ENCODE measurements at places on chromosomes 3 and 15.

- DNase-seq, result peak; percentile 24
These were observed 232.0 kb upstream of the IGF1R start for GRCh38 chr15:98416222-98416855.

GRCh38 chr3:180188512-180189309 is 152.0 kb upstream of the PEX5L start:
- no peak for DNase-seq

DNA sequence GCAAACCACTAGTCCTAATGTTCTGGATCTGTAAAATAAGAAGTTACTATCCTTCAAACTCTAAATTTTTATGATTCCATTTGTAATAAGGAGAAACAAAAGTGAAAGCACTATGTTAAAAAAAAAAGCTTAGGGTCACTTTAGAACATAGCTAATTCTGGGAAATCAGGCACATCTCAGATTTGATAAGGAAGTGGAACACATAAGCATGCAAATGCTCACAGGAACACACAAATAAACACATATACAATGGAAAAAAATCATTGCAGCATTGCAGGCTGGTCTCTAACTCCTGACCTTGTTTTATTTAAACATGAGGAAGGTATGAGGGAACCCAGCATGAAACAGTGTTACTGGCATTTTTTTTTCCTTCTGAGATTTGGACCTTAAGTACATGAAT is 63.2 kb upstream of the TNFSF10 start:
- DNase-seq, result no peak

- DNase-seq, result no peak
These were observed 740 bp upstream of the NSMCE3 start for GRCh38 chr15:29270169-29270955.

DNA sequence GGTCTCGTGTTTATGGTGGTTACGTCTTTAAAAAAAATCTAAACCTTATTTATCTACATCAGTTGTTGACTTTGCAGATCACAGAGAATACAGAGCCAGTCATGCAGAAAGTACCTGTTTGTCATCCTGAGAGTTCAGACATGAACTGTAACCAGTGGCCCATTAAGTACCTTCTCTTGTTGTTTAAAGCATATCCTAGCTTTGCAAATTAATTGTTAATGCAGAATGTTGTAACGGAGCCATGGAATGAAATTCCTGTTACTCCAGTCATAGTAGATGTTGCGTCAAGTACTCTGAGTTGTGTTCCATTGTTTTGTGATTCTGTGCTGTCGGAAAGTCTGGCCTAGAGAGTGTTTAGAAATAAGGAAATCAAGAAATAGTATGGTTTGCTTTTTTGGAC is 205.2 kb downstream of the RBMS3 start:
- DNase-seq, result no peak

GRCh38 chr3:160960568-160960967 is 144.6 kb downstream of the B3GALNT1 start:
- DNase-seq, result no peak

- no peak for DNase-seq
These were observed 12.7 kb upstream of the CFAP100 start for GRCh38 chr3:126381966-126382365.

- no peak for DNase-seq
These were observed 439.6 kb downstream of the PLOD2 start for GRCh38 chr3:145721273-145721805.

DNA sequence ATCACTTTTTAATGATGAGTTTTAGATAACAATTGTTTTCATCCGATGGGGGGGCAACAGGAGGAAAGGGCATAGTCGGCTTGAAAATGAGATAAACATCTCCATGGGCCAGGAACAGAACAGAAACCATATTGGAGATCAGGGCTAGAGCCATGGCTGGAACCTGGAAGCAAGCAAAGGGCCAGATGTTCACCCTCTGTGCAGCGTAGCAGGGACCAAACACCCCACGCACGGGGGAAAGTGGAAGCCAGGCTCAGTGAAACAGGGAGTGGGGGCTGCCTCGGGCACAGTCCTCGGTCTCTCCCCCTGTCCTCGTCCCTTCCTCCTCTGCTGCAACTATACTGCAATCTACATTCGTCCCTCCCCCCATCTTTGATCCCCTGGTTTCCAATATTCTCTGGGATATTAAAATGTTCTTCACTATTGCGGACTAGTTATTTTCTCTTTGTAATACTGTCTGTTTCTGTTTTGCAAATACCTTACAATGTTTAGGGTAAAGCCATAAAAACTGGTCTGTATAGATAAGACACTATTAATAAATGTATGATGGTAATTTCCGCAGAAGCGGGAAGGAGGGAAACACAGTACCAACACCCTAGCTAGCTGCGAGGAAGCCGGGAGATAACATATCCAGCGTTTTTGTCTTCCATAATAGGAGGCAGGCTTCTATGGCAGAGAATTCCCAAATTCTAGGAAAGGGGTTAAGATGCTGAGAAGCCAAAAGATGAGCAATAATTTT is 121.5 kb downstream of the XXYLT1 start:
- DNase-seq, result no peak

DNA sequence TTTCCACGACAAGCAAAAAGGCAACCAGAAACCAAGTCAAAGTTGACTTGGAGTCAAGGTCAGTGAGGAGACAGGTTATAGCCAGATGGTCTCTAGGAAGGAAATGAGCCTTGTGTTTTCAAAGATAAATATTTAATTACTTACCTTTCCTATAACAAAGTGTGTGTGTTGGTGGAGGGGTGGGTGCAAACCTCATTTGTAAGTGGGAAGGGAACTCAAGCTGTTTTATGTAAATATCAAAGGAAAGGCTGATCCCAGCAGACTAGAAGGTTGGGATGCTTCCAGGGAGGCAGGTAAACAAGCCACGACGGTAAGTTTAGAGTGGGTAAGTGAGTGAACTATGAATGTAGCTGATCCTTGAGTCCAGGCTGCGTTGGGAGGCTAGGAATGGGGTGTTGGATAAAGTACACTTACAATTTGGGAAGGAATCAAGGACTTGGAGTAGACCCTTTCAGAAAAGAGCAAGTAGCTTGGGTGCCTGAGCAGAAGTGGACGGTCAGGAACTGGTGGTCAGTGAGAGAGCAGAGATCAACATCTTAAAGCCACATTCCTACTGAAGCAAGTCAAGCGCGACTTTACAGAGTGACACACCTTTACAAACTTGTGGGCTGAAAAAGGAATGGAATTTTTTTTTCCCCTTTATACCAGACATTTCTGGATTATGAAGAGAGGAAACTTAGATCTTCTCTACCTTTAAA is 82.0 kb upstream of the TBL1XR1 start:
- peak; percentile 59 for DNase-seq

DNA sequence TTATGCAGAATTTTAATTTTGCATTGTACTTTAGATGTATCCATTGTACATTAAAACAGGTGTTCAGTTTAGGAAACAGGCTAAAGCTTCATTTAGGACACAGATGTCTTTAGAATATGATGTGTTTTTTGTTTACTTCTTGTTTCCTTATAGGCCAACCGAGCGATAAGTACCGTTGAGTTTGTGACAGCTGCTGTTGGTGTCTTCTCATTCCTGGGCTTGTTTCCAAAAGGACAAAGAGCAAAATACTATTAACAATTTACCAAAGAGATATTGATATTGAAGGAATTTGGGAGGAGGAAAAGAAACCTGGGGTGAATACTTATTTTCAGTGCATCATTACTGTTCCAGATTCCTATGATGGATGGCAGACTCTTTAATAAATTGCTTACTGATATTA is 29.4 kb downstream of the PLAAT1 start:
- no peak for DNase-seq

DNA sequence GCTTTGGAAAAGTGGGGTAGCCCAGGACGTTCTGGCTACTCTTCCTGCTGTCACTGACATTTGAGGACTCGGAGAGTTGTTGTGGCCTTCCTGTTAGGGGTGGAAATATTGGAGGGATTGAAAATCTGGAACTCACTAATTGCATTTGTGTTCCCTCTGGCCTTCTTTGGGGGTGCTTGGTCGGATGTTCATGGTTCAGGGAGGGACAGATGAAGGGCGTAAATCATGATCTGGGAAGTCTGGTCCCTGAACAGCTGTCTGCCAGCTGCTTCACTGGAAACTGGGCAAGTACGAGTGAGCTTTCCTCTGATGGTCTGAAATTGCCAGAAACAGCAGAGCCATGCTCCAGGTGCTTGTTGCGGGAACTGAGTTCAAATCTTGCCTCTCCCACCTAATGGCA is 327.8 kb upstream of the C2CD4B start:
- DNase-seq, result no peak

DNA sequence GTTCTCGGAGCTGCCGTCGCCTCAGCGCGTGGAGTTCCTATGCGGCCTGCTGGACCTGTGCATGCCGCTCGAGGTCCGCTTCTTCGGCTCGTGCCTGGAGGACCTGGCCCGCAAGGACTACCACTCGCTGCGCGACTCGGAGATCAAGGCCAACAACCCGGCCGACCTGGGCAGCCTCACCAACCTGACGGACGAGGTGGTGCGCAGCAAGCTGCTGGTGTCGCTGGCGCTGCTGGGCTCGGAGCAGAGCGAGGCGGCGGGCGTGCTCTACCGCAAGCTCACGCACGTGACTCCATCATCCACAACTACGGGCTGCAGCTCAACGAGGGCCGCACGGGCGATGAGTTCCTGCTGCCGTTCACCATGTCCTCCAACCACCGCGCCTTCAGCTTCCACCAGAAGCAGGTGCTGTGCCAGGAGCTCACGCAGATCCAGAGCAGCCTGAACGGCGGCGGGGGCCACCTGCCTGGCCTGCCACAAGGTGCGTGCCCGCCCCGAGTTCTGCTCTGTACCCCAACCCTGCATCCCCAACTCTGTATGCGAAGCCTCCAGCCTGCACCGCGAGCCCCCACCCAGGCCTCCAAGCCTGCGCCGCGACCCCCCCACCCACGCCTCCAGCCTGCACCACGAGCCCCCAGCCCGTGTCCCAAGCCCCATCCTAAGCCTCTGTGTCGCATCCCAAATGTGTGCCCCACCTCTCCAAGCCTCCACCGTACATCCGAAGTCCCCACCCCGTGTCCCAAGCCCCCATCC is 178.2 kb downstream of the OR4M2 start:
- no peak for DNase-seq

- DNase-seq, result no peak
These were observed 104.3 kb upstream of the FRMD4B start for GRCh38 chr3:69490235-69490634.

DNA sequence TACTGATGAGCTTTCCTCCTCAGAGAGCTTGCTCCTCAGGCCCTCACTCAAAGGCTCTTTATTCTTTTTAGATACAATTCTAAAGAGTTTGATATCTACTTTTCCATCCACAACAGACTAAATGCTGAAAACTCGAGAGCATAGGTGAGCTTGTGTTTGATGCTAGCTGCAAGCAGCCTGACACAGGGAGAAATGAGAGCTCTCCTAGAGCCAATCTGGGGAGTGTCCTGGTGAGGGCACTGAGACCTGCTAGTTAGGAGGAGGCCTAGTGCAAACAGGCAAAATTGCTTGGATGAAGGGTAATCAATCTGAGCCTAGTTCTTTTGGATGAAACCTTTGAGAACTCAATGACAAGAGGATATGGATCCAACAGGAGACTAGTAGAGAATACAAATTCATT is 300.8 kb downstream of the ZBTB20 start:
- DNase-seq, result peak; percentile 19

DNA sequence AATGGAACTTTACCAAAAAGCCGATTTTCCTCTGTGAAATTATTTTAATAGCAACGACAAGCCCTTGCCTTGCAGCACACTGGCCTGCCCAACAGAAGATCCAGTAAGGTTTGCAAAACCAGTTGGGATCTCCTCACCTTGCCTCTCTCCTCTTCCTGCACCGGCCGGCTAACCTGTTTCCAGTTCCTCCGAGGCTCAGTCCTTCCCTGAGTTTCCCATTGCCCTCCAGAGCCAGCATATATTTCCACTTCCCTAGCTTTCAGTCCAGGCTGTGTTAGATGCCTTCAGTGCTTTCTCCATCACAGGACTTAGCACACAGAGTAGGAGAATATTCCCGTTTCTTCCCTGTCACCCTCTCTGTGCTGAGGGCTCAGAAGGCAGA is 60.3 kb downstream of the NOX5 start:
- DNase-seq, result no peak

DNA sequence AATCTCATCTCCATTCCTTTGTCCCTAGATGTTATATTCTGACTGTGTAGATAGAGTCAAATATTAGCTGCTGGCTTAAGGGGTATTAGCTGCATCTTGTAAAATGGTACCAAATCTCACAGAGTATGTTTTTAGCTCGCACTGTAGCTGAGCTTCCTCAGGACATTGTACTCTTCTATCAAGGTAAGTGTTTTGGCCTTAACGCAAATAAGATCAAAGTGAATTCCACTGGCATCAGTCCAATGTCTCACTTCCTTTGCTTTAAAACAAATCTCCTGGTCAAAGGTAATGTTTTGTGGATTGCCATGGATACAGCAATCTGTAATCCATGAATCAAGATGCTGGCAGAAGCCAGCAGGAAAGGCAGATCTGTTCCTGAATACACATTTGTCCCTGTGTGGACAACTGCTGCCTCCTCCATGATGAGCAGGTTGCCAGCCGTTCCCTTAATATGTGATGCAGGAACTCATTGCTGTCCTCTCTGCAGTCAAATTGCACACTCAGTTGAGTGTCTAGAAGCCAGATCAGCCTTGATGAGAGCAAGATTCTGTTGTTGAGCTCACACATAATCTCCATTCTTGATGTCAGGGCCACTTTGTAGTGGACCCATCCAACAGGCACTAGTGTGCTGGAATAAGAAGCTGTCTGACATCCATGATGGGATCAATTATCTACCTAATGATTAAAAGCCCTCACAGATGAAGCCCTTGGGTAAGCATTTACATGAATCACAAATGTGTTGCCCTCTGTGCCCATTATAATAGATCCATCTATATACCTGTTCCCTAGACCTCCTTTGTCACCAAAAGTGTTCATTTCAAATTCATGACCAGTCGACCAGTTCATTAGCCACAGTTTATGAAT is 96.6 kb upstream of the AGTR1 start:
- no peak for DNase-seq

DNA sequence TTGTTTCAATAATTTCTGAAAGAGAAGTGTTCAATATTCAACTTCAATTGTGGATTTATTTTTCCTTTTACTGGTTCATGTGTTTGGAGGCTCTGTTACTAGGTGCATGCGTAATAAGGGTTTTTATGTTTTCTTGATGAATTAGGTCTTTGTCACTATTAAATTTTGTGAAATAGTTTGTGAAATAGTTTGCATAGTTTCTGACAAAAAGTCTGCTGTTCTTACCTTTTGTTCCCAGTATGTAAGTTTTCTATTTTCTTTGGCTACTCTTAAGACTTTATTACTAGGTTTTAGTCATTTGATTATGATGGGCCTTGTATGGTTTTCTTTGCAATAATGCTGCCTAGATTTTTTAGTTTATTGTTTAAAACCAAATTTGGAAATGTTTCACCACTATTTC is 38.0 kb downstream of the MEF2A start:
- no peak for DNase-seq

GRCh38 chr15:62833646-62834045 is 208.9 kb upstream of the TPM1 start:
- no peak for DNase-seq

- DNase-seq, result no peak
These were observed 20.2 kb downstream of the GBE1 start for GRCh38 chr3:81741216-81741615.

Data from thyroid gland (tissue), 4 donors.